ENCODE measurements at places on chromosomes 13 and 19. TPM values are rescaled to one million over a fixed set of nuclear protein-coding genes. Genes with fewer than 3 reads are reported as not detected.

Gene GRIK5
- total RNA-seq, result not detected

DNA sequence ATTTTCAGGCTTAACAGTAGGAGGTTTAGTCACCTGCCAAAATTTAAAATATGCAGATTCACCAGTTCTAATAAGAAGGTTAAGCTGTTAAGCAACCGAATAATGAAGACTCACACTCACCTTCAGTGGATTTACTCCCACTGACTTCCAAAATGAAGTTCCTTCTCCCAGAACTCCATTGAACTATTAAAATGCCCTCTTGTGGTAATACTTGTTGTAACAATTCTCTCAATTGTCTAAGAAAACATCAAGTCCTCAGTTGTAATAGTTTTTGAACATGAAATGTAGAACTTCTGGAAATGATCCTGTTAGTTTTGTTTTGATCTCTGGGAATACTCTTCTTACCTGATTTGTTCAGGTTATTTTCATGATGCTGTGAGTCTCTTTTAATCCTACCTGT lies 522.0 kb upstream of the ATXN8OS start:
- H3K27ac ChIP-seq, result no peak overlapping the region
- peaks cover under 1% of the 10 kb centered on the region for H3K4me1 ChIP-seq
- no peak for DNase-seq
- no peaks in the 10 kb centered on the region for H3K36me3 ChIP-seq
- H3K27me3 ChIP-seq, result no peaks in the 10 kb centered on the region

GRCh38 chr19:41566001-41566400 lies 10.0 kb upstream of the CEACAM21 start:
- H3K4me1 ChIP-seq, result peaks cover 13% of the 10 kb centered on the region
- no peak overlapping the region for H3K4me3 ChIP-seq
- no peak for DNase-seq

DNA sequence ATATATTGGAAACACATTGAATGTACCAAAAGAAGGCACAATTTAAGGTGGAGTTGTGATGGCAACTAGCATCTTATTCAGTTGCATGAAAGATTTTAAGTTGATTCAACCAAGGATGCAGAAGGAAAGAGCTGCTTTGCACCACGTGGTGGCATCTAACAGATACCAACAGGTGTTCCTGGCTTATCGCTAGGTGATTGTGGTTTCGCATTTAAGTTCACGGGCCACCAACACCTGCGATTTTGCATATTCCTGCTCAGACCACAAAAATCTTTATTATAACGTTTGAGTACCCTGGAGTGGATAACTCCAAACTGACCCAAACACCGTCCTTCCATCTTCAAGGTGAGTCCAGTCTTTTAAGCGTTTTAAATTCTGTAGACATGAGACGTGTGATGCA lies 45.3 kb downstream of the RGCC start:
- DNase-seq, result no peak
- no peak overlapping the region for H3K4me3 ChIP-seq
- no peaks in the 10 kb centered on the region for H3K36me3 ChIP-seq
- H3K27me3 ChIP-seq, result no peaks in the 10 kb centered on the region
- no peaks in the 10 kb centered on the region for H3K4me1 ChIP-seq

DNA sequence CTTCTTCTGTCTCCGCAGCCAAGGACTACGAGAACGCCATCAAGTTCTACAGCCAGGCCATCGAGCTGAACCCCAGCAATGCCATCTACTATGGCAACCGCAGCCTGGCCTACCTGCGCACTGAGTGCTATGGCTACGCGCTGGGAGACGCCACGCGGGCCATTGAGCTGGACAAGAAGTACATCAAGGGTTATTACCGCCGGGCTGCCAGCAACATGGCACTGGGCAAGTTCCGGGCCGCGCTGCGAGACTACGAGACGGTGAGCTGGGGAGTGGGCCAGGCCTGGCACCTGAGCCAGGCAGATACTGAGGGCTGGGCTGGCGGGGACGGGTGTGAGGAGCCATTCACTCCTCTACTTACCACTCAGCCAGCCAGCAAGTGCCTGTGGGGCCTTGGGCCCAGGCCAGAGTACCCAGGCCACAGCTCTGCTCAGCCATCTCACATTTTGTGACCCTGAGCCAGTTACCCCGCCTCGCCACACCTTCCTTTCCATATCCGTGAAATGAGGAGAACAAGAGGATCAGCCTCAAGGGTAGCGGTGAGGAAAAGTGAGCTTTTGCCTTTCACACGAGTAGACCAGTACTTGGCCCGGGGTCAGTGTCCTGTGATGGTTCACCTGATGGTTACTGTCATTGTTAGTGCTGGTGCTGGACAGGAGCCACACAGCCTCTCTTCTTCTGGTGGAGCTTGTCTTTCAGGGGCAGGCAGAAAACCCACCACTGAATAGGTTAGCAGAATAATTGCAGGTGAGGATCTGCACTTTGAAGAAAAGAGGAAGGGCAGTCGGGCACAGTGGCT lies 7.0 kb downstream of the PPP5C start:
- no peaks in the 10 kb centered on the region for H3K27me3 ChIP-seq
- H3K4me3 ChIP-seq, result no peak overlapping the region
- H3K27ac ChIP-seq, result no peak overlapping the region
- H3K4me1 ChIP-seq, result peaks cover 81% of the 10 kb centered on the region
- H3K36me3 ChIP-seq, result peaks cover 13% of the 10 kb centered on the region

DNA sequence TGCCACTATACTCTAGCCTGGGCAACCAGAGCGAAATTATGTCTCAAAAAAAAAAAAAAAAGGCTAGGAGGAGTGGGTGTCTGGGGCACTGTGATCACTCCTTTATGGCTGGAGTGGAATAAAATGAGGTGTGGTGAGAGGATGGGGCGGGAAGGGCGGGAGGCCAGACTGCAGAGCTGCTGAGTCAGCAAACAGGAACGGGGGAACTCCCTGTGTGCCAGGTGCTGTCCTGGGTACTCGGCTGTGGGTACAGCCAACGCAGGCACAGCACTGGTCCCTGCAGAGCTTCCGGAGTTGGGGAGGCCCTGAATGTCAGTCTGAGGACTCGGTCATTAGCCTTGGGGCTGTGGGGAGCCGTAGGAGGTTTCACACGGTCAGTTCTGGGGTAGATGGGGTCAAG lies 5.7 kb downstream of the PRPF31 start:
- DNase-seq, result no peak
- H3K4me3 ChIP-seq, result no peak overlapping the region
- peaks cover 11% of the 10 kb centered on the region for H3K4me1 ChIP-seq
- H3K27me3 ChIP-seq, result no peaks in the 10 kb centered on the region

Gene ZNF99
- not detected for total RNA-seq

Gene SCAMP4
- 10.8 TPM for total RNA-seq

Gene CCDC8
- total RNA-seq, result not detected

- peaks cover 81% of the 10 kb centered on the region for H3K4me1 ChIP-seq
- H3K27ac ChIP-seq, result no peak overlapping the region
- H3K27me3 ChIP-seq, result no peaks in the 10 kb centered on the region
- no peak overlapping the region for H3K4me3 ChIP-seq
These were observed 60.7 kb upstream of the MCF2L start for GRCh38 chr13:112908342-112908741.

DNA sequence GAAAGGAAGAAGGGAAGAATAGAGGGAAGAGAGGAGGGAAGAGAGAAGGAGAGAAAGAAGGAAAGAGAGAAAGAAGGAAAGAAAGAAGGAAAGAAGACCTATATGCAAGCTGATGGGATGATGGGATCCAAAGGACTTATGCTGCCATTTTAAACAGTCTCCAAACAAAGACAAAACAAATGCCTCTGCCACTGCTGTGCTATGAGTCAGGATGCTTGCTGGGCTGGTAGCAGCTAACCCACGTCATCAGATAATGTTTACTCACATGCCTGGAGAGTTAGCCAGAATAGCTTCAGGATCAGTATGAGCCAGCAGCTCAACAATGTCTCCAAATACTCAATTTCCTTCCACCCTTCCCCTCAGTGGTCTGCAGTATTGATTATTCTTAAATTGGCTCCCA lies 12.0 kb upstream of the ZNF274 start:
- H3K27me3 ChIP-seq, result no peaks in the 10 kb centered on the region
- no peak for DNase-seq
- no peak overlapping the region for H3K27ac ChIP-seq

DNA sequence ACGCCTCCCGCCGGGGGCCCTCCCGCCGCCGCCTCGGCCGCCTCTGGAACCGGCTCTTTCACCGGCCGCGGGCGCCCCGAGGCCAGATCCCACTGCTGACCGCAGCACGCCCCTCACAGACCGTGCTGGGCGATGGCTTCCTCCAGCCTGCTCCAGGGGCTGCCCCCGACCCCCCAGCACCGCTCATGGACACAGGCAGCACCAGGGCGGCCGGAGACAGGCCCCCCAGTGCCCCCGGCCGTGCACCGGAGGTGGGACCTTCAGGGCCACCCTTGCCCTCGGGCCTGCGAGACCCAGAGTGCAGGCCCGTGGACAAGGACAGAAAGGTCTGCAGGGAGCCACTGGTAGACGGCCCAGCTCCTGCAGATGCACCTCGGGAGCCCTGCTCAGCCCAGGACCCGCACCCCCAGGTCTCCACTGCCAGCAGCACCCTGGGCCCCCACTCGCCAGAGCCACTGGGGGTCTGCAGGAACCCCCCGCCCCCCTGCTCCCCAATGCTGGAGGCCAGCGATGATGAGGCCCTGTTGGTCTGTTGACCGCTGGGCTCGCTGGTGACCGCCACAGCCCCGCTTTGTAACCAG lies 13.0 kb downstream of the LRP3 start:
- H3K4me1 ChIP-seq, result no peaks in the 10 kb centered on the region
- H3K27me3 ChIP-seq, result 0 out of 3 replicates have a peak, but pooled peaks cover under 1% of the 10 kb centered on the region
- H3K36me3 ChIP-seq, result peaks cover 19% of the 10 kb centered on the region
- H3K4me3 ChIP-seq, result no peak overlapping the region
- no peak for DNase-seq

DNA sequence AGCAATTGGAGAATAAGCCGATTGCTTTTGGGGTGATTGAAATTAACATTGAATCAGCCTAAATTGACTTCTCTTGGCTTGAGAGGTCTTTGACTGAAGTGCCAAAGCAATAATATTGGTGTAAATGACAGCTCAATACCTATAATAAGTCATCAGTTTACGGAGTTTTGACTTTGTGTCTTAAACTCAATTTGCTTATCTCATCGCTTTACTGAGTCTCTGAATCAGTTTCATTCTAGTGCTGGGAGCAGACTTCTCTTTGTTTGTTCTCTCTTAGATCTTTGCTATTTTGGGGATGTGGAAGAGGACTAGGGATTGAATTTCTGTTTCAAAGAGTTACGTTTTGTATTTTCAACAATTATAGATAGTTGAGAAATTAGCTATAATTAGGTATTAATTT lies 7.1 kb downstream of the RFC3 start:
- peaks cover 23% of the 10 kb centered on the region for H3K4me1 ChIP-seq
- peaks cover 53% of the 10 kb centered on the region for H3K36me3 ChIP-seq
- no peak overlapping the region for H3K4me3 ChIP-seq
- H3K27me3 ChIP-seq, result no peaks in the 10 kb centered on the region

Gene TUBA3C
- not detected for total RNA-seq

GRCh38 chr13:110044551-110045111 lies 258.2 kb upstream of the IRS2 start:
- H3K27me3 ChIP-seq, result no peaks in the 10 kb centered on the region
- no peak for DNase-seq
- no peak overlapping the region for H3K27ac ChIP-seq
- H3K4me3 ChIP-seq, result no peak overlapping the region

DNA sequence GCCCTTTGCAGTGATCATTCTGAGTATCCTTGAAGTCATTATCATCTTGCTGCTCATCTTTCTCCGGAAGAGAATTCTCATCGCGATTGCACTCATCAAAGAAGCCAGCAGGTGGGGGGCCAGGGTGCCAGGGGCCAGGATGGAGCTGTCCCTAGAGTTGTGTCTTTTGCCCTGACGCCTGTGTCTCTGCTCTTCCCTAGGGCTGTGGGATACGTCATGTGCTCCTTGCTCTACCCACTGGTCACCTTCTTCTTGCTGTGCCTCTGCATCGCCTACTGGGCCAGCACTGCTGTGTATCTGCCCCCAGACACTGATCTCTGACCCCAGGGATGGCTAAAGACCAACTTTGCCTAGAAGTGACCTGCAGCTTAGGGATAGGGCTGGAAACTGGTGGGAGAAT lies 9.6 kb downstream of the SLC44A2 start:
- DNase-seq, result no peak
- H3K36me3 ChIP-seq, result no peaks in the 10 kb centered on the region
- no peaks in the 10 kb centered on the region for H3K27me3 ChIP-seq
- H3K4me1 ChIP-seq, result peaks cover 34% of the 10 kb centered on the region
- no peak overlapping the region for H3K27ac ChIP-seq

GRCh38 chr13:77979721-77980385 lies 61.2 kb upstream of the EDNRB start:
- H3K27me3 ChIP-seq, result no peaks in the 10 kb centered on the region
- H3K36me3 ChIP-seq, result no peaks in the 10 kb centered on the region
- H3K27ac ChIP-seq, result no peak overlapping the region
- no peaks in the 10 kb centered on the region for H3K4me1 ChIP-seq

DNA sequence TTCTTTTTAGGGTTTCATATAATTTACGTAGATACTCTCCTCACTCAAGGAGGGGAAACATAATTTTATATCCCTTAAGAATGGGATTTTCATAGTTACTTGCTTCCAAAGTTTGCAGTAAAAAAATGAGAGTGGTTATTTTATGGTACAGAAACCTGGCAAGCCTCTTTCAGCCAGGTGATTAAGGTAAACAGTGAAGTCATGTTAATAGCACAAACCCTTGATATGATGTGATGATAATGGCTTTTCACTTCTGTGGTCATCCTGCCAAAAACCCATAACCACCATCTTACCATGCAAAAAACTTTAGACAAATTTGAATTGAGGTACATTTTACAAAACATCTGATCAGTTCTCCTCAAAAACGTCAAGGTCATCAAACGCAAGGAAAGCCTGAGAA lies 517.8 kb downstream of the SLITRK5 start:
- H3K4me1 ChIP-seq, result no peaks in the 10 kb centered on the region
- no peaks in the 10 kb centered on the region for H3K27me3 ChIP-seq
- H3K27ac ChIP-seq, result no peak overlapping the region
- no peak overlapping the region for H3K4me3 ChIP-seq
- H3K36me3 ChIP-seq, result no peaks in the 10 kb centered on the region

Gene DAND5
- total RNA-seq, result not detected

Gene PCID2
- total RNA-seq, result 76.4 TPM

GRCh38 chr13:32248801-32249200 lies 66.4 kb downstream of the ZAR1L start:
- peaks cover 10% of the 10 kb centered on the region for H3K36me3 ChIP-seq
- peaks cover 59% of the 10 kb centered on the region for H3K4me1 ChIP-seq
- H3K27me3 ChIP-seq, result no peaks in the 10 kb centered on the region
- no peak overlapping the region for H3K4me3 ChIP-seq

Gene PRRG2
- total RNA-seq, result 0.82 TPM

DNA sequence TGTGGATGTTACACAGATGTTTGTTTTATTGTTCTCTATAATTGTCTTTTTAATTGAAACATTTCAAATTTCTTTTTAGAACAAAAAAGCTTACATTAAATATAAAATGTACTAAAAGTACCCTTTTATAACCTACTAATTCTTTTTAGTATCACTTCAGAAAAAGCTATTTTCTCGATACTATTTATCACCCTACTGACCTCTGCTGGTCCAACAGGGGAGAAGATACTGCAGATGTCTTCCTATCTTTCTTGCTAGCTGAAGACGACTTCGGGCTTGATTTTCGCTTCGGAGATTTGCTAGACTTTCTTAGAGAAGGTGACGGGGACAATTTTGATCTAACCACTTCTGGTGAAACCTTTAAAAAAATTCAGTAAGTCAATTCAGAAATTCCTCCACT lies 42.4 kb downstream of the ZC3H13 start:
- peaks cover 5% of the 10 kb centered on the region for H3K36me3 ChIP-seq
- H3K4me3 ChIP-seq, result no peak overlapping the region

GRCh38 chr19:33293255-33294057 lies 8.9 kb downstream of the CEBPA start:
- H3K36me3 ChIP-seq, result no peaks in the 10 kb centered on the region
- peak overlapping the region; percentile 41 for H3K4me3 ChIP-seq
- peak overlapping the region; percentile 91 for H3K27ac ChIP-seq
- peak; percentile 93 for DNase-seq

Data from HepG2 (cell line).